Occipital lobe (tissue), 3 donors: ENCODE measurements at places on chromosomes 5 and 9. TPM values are rescaled to one million over a fixed set of nuclear protein-coding genes. Genes with fewer than 3 reads are reported as not detected.
A peak's percentile ranks its signal among the peaks of the same experiment; 100 is the strongest.

The ADAMTS6 gene
- total RNA-seq = 17.5 TPM

The EQTN gene
- 1.6 TPM for total RNA-seq

GRCh38 chr5:26553079-26553478, 485.3 kb downstream of the CDH9 start:
- no peak for DNase-seq

GRCh38 chr9:106893088-106893487, 30.1 kb downstream of the ZNF462 start:
- no peak for DNase-seq

The EIF4E1B gene
- total RNA-seq = not detected

DNA sequence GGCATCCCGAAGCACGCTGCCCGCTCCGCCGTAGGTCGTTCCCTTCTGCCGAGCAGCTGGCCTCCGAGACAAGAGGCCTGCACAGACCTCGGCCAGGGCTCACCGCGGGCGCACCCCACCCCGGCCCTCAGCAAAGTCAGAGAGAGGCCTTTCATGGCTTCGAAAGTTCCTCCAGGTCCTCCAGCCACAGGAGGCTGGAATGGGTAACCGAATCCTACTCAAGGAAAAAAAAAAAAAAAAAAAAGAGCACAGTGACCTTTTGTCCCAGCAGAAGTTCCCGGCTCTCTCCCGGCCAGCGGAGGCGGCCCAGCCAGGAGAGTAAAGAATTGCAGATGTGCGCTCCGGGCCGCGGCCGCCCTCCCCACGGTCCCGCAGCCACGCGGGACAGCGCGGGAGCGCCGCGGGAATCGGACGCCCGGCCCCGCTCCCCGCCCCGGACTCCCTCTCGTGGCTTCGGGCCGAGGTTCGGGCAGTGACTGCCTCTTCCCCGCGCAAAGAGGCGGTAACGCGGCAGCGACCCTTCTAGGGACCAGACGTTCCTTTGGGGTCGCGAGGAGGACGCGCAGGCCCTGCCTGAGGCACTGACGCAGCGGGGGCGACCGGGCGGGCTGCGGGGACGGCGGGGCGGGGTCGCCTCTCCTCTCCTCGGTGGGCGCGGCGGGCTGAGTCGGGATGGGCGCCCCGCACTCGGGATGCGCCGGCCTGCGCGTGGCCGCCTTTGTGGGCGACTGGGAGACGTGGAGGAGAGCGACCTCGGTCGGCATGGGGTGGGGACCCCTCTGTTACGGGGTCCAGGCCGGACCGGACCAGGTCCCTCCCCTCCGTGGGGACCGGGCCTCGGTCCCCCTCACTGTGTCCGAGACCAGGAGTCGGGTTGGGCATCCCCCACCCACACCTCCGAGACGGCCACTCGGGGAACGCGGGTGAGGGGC, 754 bp downstream of the GFPT2 start:
- no peak for DNase-seq

DNA sequence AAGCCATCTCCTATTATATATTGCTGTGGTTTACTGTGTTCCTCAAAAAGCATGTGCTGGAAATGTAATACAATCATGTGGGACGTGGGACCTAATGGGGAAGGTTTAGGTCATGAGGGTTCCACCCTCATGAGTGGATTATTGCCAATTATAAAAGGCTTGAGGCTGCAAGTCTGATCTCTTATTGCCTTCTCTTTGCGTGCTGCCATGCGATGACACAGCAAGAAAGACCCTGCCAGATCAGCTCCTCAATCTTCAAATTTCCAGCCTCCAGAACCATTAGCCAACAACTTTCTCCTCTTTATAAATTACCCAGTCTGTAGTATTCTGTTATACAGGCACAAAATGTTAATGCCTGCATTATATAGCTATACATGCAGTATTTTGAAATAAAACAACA, 45.4 kb downstream of the MARCHF11 start:
- no peak for DNase-seq

DNA sequence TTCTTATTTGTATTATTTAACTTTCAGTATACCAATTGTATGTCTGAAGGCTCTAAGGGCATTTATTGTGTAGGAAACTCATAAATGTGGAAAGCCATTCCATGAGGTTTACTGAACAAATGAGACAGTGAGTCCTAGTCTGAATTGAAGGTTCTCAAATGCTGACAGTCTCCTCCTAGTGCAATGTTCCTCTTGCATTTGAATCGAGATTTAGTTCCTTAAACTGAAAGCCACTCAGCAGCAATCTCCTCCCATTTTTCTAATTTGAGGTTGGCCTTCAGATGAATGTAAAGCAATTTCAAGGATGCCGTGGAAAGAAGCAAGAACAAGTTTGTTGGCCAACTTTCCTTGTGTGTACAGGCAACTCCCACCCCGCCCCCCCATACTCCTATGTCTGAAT, 493.2 kb upstream of the KLF4 start:
- DNase-seq = no peak

DNA sequence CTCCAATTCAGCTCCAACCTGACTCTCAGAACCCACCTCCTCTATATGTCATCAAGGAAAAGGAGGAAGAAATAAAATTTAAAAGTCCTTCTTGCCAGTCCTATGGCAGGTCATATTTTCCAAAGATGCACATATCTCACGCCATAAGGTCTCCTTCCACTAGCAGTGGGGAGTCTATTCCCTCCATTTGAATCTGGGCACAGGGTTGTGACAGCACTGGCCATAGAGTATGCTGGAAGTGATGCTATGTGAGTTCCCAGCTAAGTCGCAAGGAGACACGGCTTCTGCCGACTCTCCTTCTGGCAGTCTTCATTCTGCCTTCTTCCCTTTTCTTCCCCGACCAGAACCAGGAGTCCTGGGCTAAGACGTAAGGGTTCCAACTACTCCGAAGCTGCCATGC, 883.9 kb upstream of the DMAC1 start:
- no peak for DNase-seq

GRCh38 chr9:89247431-89248353, 63.3 kb upstream of the CKS2 start:
- no peak for DNase-seq

The PTGES gene
- 3.3 TPM for total RNA-seq

The TMEM38B gene
- 22.1 TPM for total RNA-seq

The SLC6A18 gene
- total RNA-seq = not detected

GRCh38 chr5:122351416-122352157, 39.5 kb downstream of the SNCAIP start:
- no peak for DNase-seq

DNA sequence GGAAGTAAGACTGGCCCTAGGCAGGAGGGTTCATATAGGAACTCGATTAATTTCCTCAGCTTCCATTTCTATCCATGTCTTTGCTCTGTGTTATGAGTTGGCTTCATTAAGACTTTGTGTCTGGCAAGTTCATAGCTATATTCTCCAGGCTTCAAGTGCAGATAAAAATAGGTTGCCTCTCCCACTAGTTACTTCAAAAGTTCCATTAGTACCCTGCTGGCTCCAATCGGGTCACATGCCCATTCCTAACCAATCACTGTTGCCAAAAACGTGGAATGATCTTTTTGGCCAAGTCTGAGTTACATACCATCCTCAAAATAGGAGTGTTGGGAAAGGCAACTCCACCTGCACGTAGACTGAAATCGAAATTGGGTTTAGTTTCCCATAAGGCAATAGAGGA, 13.8 kb upstream of the SPATA31D1 start:
- no peak for DNase-seq

The ADAMTSL1 gene
- 7.3 TPM for total RNA-seq

The PLPP7 gene
- total RNA-seq = 5.5 TPM

The DAPK1 gene
- 67.4 TPM for total RNA-seq

- no peak for DNase-seq
These were observed 651 bp downstream of the TTC1 start for GRCh38 chr5:160009591-160009989.

The SMIM33 gene
- not detected for total RNA-seq

DNA sequence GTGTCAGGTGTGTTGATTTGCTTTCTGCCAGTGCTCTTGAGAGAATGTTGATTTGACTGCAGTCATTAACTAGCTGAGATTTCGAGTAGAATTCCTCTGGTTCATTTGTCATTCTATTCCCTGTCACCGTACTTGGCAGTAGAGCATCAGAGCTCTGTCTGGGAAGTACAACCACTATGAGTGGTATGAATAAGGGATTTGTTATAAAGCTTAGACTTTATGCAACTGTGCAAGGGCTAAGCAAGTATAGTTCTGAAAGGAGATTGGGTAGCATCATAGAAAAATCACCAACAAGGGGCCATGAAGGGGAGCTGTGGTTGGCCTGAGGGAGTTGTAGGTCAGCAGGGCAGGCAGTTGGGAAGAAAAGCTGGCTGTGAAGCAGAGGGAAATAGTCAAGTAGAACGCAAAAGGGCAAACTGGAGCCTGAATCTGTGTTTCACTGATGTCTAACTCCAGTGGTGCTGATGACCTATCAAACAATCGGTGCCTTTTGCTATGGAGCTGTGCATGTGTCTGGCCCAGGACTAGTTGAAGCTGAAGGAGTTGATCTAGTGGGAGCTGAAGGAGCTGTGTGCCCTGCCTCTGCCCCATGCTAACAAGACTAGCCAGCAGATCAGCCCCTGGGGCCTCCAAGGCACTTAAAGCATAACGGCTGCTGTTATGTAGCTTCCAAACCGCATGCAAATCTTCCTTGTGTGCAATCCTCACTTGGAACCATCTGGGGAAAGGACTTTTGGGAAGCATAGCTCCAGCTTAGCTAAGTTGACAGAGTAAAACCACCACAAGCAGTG, 110.0 kb downstream of the SLC28A3 start:
- DNase-seq = no peak

DNA sequence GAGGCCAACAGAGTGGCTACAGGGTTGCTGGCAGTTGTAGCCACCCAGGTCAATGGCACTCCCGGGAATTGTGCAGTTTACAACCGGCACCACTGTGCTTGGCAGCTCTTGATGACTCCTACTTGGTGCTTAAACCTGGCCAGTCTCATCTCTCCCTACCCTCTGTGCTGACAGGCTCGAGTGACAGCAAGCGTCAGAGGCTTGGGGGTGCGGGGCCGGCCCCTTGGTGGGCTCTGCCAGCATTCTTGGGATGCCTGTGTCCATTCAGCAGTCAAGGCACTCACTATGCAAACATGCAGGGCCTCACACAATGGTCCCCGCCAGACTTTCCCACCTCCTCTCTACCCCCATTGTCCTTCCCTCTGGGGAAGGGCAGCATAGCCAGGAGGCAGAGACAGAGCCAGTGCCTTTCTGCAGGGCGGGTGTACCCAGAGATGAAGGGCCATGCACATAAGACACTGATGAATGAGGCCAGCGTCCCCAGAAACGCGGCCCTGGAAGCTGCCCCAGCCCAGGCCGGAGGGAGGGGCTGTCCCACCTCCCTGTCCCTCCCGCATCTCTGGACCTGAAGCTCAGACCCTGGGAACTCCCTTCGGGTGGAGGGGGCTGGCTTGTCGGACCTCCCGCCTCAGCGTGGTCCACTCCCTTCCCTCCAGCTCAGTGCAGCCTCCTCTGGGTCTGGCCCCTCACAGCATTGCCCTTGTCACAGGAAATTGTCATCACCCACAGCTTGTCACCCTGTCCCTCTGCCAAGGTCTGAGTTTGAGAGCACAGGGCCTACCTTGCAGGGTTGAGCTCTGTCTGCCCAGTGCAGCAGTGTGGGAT, 26.4 kb upstream of the NOTCH1 start:
- no peak for DNase-seq

The ADRB2 gene
- 1.6 TPM for total RNA-seq

DNA sequence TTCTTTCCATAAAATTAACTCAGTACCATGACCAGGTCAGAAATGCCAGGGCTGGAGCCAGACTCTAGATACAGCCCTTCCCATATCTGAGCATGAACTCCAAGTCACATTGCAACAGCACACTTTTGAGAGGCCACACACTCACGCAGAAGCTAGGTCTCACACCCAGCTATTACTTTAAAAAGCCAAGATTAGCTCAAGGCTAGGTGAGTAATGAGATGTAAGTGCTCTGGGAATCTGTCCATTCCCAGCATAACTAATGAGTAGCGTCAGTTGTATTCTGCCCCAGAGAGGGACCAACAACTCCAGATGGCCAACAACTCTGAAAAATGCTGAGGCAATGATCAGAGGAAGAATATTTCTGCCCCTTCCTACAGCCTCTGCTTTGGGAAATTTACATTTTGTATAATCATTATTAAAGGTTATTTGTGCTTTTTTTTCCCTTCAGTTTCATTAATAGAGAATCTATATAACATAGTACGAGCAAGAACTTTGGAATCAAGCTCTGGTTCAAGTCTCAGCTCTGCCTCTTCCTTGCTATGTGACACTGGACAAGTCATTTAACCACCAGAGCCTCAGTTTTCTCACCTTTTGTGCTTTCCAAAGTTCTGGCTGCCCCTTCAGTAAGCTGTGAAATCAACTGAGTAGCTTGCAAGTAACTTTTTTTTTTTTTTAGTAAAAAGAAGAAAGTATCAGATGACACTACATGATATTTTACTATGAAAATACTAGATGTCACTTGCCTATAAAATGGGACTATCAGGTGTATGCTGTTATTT, 118.3 kb downstream of the NR6A1 start:
- no peak for DNase-seq

- DNase-seq = no peak
These were observed 160.2 kb upstream of the TBCA start for GRCh38 chr5:77936365-77936693.

The SAP30L gene
- total RNA-seq = 25.4 TPM

DNA sequence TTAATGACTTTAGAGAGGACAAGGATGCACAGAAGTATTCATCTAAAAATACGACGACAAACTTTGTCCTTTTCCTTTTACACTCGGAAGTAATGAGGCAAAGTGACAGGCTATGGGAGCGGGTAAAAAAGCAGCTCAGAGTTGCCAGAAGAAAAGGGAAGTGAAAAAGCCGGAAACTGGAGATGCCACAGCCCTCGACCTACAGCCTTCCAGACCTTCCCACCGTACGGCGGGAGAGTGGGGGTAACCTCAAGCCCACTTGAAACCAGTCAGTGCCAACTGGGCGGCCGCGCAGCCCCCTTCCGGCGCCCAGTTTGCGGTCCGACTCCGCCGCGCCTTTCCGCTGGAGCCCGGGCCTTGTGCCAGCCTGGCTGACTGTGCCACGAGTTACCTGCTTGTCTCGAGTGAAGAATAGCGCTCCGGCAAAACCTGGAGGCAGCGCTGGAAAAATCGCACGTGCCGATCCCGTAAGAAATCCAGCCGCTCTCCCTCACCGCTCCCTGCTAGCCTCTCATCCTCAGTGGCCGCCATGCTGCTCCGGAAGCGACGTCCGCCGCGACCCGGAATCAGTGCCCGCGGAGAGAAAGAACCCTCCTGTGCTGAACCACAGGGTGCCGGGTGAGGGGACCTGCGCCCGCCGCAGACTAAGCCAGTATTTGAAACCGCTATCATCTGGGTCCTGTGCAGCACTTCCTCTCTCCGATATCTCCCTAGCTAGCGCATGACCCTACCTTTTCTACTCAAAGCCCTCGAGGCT, at the start of gene PGGT1B:
Gene PGGT1B (minus strand): TSS at position 557 of the 757 bp plus-strand sequence. CDS start 26 bp downstream, at position 531.
- peak; percentile 86 for DNase-seq

DNA sequence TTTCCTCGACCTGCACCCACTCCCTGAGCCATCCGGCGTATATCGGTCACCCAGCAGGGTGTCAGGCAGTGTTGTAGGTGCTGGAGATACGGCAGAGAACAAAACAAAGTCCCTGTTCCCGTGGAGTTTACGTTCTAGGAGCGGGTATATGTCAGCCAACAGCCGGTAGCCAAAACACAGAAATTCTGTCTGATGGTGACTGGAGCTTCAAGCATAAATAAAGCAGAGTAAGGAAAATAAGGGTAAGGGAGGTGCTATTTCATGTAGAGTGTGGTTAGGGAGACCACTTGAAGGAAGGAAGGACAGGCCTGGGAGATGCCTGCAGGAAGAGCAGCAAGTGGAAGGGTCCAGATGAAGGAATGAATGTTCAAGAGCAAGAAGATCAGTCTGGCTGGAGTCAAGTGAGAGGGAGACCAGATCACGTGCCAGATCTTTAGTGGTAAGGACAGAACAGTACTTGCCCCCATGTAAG, 783 bp upstream of the ZFR start:
- peak; percentile 9 for DNase-seq

The LSM11 gene
- 90.5 TPM for total RNA-seq
